Suprapubic skin (tissue), 4 donors: ENCODE measurements at places on chromosomes 12 and 14. TPM values are rescaled to one million over a fixed set of nuclear protein-coding genes. Genes with fewer than 3 reads are reported as not detected.
A peak's percentile ranks its signal among the peaks of the same experiment; 100 is the strongest.

DNA sequence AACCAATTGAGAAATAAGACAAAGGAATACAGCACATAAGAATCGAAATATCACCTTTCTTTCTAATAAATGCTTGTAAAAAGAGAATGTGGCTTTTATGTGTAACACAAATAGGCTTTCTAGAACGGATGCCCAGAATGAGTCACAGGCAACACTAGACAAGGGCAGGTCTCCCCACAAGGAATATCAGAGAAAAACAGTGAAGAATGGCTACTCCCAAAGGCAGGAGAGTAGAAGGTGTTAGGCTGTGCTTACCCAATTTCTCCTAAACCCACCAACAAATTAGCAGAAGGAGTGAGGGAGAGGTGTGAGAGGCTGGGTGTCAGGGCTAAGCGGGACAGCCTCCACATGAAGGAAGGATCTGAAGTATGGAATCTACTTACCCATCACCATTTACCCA, 55.2 kb downstream of the GALNT4 start:
- DNase-seq, result no peak
- H3K27me3 ChIP-seq, result no peaks in the 10 kb centered on the region
- H3K27ac ChIP-seq, result no peak overlapping the region
- no peak overlapping the region for H3K4me3 ChIP-seq
- H3K36me3 ChIP-seq, result no peaks in the 10 kb centered on the region

- no peak overlapping the region for H3K4me3 ChIP-seq
- no peaks in the 10 kb centered on the region for H3K36me3 ChIP-seq
- no peak overlapping the region for H3K27ac ChIP-seq
- no peaks in the 10 kb centered on the region for H3K27me3 ChIP-seq
These were observed 79.7 kb downstream of the EML1 start for GRCh38 chr14:99872786-99873440.

- no peak overlapping the region for H3K4me3 ChIP-seq
- no peak for DNase-seq
- no peaks in the 10 kb centered on the region for H3K36me3 ChIP-seq
- H3K27me3 ChIP-seq, result no peaks in the 10 kb centered on the region
These were observed 5.2 kb upstream of the RIMKLB start for GRCh38 chr12:8692573-8692972.

DNA sequence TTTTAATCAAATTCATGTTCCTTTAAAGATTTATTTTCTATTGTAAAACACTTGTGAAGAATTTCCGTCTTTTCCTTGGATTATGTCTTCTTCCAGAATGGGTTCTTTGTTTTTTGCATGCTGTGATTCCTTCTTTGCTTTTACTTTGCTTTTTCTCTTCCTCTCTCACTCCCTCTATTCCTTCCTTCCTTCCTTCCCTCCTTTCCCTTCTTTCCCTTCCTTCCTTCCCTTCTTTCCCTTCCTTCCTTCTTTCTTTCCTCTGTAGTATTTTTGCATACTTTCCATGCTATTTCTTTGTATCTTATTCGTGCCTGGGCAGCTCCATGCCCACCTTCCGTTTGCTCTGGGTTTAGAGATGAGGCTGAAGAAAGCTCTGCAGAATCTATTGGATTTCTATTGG, 21.6 kb upstream of the FGF23 start:
- H3K36me3 ChIP-seq, result no peaks in the 10 kb centered on the region
- H3K4me3 ChIP-seq, result no peak overlapping the region
- no peaks in the 10 kb centered on the region for H3K4me1 ChIP-seq
- no peak for DNase-seq

DNA sequence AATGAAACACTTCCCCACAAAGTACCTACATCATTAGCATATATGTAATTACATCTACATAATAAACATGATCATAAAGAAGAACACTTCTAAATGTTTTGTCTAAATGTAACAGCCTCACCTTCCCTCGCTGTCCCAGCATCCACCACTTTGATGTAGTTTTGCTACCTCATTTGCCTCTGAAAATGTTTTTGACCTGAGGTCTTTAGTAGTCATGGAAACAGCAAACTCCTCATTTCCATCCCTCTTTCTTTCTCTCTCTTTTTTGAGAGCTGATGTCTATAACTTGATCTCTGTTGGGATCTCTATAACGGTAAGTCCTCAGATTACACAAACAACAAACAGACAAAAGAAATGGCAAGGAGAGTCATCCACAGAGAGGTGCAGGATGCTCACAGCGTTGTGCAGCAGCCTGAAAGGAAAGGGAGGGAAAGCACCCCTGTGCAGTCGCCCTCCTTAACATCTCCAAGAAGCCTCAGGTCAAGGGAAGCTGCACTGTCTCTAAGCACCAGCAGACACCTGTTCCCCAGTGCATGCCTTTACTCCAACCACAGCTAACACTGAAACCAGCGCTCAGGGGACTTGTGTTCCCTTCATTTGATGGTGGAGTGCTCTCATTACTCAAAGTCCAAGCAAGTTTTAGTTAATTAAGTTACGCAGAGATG, 268.7 kb downstream of the TMEM132D start:
- no peaks in the 10 kb centered on the region for H3K27me3 ChIP-seq
- no peaks in the 10 kb centered on the region for H3K36me3 ChIP-seq
- H3K4me1 ChIP-seq, result no peaks in the 10 kb centered on the region
- no peak for DNase-seq
- H3K27ac ChIP-seq, result no peak overlapping the region
- H3K4me3 ChIP-seq, result no peak overlapping the region

- no peaks in the 10 kb centered on the region for H3K4me1 ChIP-seq
- no peaks in the 10 kb centered on the region for H3K27me3 ChIP-seq
- no peak overlapping the region for H3K4me3 ChIP-seq
- DNase-seq, result no peak
These were observed 678.7 kb upstream of the TMEM132C start for GRCh38 chr12:127588249-127588648.

DNA sequence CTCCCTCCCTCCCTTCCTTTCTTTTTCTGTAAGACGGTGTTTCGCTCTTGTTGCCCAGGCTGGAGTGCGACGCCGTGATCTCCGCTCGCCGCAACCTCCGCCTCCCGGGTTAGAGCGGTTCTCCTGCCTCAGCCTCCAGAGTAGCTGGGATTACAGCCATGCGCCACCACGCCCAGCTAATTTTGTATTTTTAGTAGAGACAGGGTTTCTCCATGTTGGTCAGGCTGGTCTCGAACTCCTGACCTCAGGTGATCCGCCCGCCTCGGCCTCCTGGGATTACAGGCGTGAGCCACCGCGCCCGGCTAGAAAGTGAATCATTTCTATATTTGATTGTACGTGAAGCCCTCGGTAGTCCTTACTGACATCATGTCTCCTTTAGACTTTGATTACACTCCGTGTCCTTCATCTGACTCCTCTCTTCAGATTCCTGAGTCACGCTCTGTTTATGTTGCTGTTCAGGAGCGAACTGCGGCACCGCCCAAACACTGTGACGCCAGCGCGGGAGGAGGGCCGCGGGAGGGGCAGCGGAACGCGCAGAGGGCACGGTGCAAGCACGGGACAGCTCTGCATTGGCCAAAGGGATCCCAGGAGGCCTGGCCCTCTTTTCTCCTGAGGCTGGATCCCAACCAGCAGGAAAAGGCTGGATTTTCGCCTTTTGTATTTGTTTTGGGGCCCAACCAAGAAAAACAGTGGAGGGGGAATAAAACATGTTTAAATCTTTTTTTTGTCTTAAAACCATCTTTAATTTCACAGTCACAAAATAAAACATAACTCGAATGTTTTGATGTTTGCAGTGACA, 538 bp upstream of the GABARAPL1 start:
- peaks cover 23% of the 10 kb centered on the region for H3K4me1 ChIP-seq
- DNase-seq, result peak; percentile 98
- no peaks in the 10 kb centered on the region for H3K36me3 ChIP-seq

DNA sequence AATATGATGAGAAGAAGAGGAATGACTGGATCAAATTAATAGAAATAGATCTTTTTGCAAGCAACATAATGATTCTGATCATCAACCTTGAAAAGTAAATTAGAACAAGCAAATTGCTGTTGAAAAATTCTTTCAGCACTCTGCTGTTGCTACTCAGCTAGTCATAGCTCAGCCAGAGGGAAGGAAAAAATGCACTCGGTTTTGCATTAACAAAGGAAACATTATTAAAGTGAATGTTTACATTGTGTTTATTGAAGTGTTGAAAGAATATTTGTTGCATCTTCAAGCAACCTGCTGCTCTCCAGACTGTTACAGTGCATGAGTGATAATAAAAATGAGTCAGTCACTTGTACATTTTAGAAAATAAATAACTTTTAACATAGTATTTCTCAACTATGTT, 26.5 kb downstream of the AP5M1 start:
- no peaks in the 10 kb centered on the region for H3K4me1 ChIP-seq
- no peaks in the 10 kb centered on the region for H3K27me3 ChIP-seq
- H3K4me3 ChIP-seq, result no peak overlapping the region
- peaks cover 9% of the 10 kb centered on the region for H3K36me3 ChIP-seq
- no peak for DNase-seq
- H3K27ac ChIP-seq, result no peak overlapping the region

GRCh38 chr12:64634508-64635092, 24.3 kb downstream of the RASSF3 start:
- H3K36me3 ChIP-seq, result no peaks in the 10 kb centered on the region
- H3K4me1 ChIP-seq, result peaks cover 7% of the 10 kb centered on the region
- H3K27me3 ChIP-seq, result no peaks in the 10 kb centered on the region
- DNase-seq, result no peak
- H3K4me3 ChIP-seq, result no peak overlapping the region

GRCh38 chr12:53252349-53252916, 15.7 kb upstream of the ESPL1 start:
- H3K4me1 ChIP-seq, result peaks cover 44% of the 10 kb centered on the region
- peaks cover 9% of the 10 kb centered on the region for H3K36me3 ChIP-seq
- no peaks in the 10 kb centered on the region for H3K27me3 ChIP-seq
- peak overlapping the region; percentile 65 for H3K4me3 ChIP-seq
- peak; percentile 78 for DNase-seq

GRCh38 chr12:57851552-57851951, 5.0 kb upstream of the CTDSP2 start:
- no peak overlapping the region for H3K27ac ChIP-seq
- no peak overlapping the region for H3K4me3 ChIP-seq
- no peak for DNase-seq
- H3K27me3 ChIP-seq, result no peaks in the 10 kb centered on the region
- H3K4me1 ChIP-seq, result peaks cover 31% of the 10 kb centered on the region
- no peaks in the 10 kb centered on the region for H3K36me3 ChIP-seq

DNA sequence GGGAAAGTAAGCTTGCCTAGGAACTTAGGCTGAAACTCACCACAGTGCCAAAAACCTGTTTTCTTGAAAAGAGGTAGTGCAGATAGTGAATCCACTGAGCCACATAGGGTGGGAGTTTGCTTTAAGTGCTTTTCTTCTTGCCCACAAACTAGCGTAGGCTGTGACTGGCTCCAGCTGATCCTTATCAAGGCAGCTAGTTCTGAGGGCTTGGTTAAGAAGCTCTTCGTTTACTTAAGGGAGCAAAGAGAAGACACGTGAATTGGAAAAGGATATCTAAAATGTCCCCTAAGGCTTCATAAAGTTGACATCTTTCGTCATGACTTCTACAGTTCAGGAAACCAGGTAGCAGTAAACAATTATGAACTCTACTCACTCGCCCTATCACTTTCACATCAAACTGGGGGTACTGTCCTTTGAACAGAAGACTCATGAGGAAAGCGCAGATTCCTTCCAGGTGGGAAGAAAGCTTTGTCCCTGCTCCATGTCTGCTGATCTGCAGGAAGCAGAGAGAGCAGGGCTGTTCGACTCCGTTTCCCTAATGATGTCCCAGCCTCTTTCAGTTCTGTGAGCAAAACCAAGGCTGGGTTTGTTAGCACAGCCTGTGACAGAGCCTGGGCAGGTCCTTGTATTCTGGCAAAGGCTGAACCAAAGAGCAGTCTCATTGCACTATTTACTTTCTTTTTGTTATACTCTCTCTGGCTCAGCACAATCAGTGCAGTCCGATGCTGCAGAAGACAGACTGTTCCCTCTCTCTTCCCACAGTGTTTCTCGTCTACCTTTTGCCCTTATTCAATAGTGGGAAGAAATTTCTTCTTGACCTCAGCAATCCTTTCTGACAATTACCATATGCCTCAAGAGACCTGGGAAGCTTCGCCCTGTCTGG, 93.5 kb upstream of the ETV6 start:
- no peaks in the 10 kb centered on the region for H3K27me3 ChIP-seq
- DNase-seq, result no peak
- peak overlapping the region; percentile 29 for H3K4me3 ChIP-seq
- peak overlapping the region; percentile 27 for H3K27ac ChIP-seq

DNA sequence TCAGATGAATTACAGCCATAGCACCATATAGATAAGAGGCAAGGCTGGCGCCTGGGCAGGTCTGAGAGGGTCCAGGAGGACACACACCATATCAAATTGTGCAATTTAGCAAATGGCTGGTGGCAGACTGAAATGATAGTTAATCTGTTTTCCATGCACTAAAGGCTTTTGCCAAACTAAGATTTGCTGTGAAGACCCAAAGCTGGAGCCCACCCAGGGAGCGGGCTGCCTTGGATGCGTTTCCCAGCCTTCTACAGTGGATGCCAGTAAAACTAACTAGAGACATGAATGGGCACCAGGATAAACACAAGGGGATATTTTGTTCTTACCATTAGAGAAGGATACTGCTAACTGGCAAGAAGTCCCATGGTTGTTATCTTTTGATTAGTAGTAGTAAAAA, 475.1 kb downstream of the DPF3 start:
- H3K27ac ChIP-seq, result no peak overlapping the region
- no peaks in the 10 kb centered on the region for H3K4me1 ChIP-seq
- no peaks in the 10 kb centered on the region for H3K36me3 ChIP-seq
- H3K4me3 ChIP-seq, result no peak overlapping the region
- H3K27me3 ChIP-seq, result no peaks in the 10 kb centered on the region

DNA sequence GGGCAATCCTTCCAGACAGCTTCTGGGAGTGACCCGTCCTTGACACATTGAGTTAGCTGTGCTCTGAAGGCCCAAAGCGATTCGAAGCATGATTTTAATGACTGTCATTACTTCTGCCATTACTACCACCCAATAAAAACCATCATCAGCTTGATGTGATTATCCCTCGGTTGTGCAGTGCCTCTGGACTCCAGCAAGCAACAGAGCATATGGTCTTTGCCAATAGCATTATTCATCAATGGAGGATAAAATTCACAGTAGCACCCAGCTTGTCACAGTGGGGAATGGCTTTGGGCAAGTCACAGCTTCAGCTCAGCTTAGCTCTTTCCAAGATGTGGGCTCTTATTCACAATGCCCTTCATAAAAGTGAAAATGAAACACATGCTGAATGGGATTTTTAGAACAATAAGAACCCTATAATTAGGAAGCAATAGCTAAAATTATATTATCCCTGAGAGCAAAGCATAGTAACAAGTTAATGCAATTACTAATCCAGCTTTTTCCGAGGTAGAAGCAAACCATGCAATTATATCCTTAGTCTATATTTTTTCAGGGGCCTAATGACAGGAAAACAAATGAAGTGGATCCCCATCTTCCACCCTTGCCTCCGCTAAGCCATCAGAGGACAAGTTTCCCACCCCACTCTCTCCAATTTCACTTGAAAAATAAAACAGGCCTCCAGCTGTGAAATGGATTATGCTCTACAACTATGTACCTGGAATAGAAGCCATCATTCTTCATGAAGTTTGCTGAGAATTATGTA, 163.0 kb upstream of the EEA1 start:
- DNase-seq, result no peak
- H3K27ac ChIP-seq, result no peak overlapping the region
- H3K4me1 ChIP-seq, result peaks cover 14% of the 10 kb centered on the region
- no peak overlapping the region for H3K4me3 ChIP-seq
- no peaks in the 10 kb centered on the region for H3K27me3 ChIP-seq

Gene CD163
- total RNA-seq, result 15.7 TPM

Gene BDKRB1
- 5.3 TPM for total RNA-seq

Gene TAS2R9
- not detected for total RNA-seq

Gene SLC22A17
- total RNA-seq, result 26.2 TPM

Gene NYNRIN
- 18.5 TPM for total RNA-seq

Gene JPH4
- total RNA-seq, result 0.60 TPM

Gene ZNF219
- total RNA-seq, result 55.0 TPM

Gene ANHX
- not detected for total RNA-seq

Gene RBP5
- total RNA-seq, result 0.98 TPM

Gene GLTP
- 453 TPM for total RNA-seq

Gene RASAL1
- 39.0 TPM for total RNA-seq

Gene MIP
- not detected for total RNA-seq

Gene RFLNA
- not detected for total RNA-seq

Gene BTBD6
- 63.7 TPM for total RNA-seq
